ENCODE measurements at places on chromosomes 6 and 20. TPM values are rescaled to one million over a fixed set of nuclear protein-coding genes. Genes with fewer than 3 reads are reported as not detected.

- DNase-seq = no peak
- no peak overlapping the region for H3K4me3 ChIP-seq
- H3K36me3 ChIP-seq = no peaks in the 10 kb centered on the region
- H3K27me3 ChIP-seq = no peaks in the 10 kb centered on the region
These were observed 110.8 kb upstream of the MLN start for GRCh38 chr6:33914645-33915044.

- H3K4me3 ChIP-seq = no peak overlapping the region
- DNase-seq = no peak
- H3K36me3 ChIP-seq = no peaks in the 10 kb centered on the region
- H3K27ac ChIP-seq = no peak overlapping the region
- H3K4me1 ChIP-seq = no peaks in the 10 kb centered on the region
- H3K27me3 ChIP-seq = no peaks in the 10 kb centered on the region
These were observed 1.1 kb upstream of the TULP4 start for GRCh38 chr6:158311193-158311592.

PRR18 gene
- total RNA-seq = not detected

MCCD1 gene
- total RNA-seq = not detected

- H3K27ac ChIP-seq = no peak overlapping the region
- no peak overlapping the region for H3K4me3 ChIP-seq
- no peaks in the 10 kb centered on the region for H3K27me3 ChIP-seq
These were observed 6.8 kb upstream of the BTN1A1 start for GRCh38 chr6:26493258-26493657.

ALDH5A1 gene
- 4.5 TPM for total RNA-seq

SLC17A3 gene
- total RNA-seq = not detected

LY6G6C gene
- total RNA-seq = 14.6 TPM

GRCh38 chr6:34912715-34913464 lies 23.8 kb downstream of the ANKS1A start:
- DNase-seq = no peak
- no peak overlapping the region for H3K27ac ChIP-seq
- H3K36me3 ChIP-seq = no peaks in the 10 kb centered on the region
- no peak overlapping the region for H3K4me3 ChIP-seq
- H3K27me3 ChIP-seq = no peaks in the 10 kb centered on the region

DNA sequence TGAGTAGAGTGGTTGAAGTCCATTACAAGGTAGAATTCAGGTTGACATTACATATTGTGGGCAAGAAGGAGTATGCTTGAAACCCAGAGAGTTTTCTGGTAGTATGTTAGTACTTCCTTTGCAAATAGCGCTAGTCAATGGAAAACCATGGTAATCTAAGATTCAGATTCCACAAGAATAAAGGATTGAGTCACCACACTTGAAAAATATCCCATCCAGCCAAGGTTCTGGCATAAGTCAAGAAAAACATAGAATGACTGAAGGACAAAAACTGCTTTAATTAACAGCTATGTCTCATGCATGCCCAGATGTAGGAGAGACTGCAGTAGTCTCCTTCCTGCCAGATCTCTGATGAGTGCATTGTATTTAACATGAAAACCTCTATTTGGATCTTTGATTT lies 469.8 kb downstream of the BMP2 start:
- no peak for DNase-seq
- H3K27me3 ChIP-seq = no peaks in the 10 kb centered on the region
- H3K4me1 ChIP-seq = no peaks in the 10 kb centered on the region
- no peak overlapping the region for H3K4me3 ChIP-seq

NXT1 gene
- 43.0 TPM for total RNA-seq

- H3K27ac ChIP-seq = no peak overlapping the region
- no peaks in the 10 kb centered on the region for H3K36me3 ChIP-seq
- H3K4me1 ChIP-seq = no peaks in the 10 kb centered on the region
- no peak for DNase-seq
- H3K4me3 ChIP-seq = no peak overlapping the region
These were observed 3.8 kb downstream of the ZNF334 start for GRCh38 chr20:46509523-46509922.
